ENCODE measurements at places on chromosomes 2 and 18.

DNA sequence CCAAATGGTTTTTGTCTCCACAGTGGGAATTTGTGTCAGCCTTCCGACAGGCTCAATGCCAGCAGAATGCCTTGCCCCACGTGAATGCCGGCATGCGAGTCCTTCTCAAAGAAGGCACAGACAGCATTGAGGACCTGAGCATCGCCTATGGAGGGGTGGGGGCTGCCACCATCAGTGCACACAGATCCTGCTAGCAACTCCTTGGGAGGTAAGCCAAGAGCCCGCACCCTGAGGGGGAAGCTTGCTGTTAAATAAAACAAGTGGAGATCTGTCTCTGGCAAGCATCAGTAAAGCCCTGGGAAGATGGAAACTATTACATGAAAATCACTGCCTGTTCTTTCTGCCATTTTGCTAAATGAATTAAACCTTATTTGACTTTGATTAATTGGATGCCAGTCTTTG, 67.5 kb upstream of the BZW1 start:
- DNase-seq: no peak

DNA sequence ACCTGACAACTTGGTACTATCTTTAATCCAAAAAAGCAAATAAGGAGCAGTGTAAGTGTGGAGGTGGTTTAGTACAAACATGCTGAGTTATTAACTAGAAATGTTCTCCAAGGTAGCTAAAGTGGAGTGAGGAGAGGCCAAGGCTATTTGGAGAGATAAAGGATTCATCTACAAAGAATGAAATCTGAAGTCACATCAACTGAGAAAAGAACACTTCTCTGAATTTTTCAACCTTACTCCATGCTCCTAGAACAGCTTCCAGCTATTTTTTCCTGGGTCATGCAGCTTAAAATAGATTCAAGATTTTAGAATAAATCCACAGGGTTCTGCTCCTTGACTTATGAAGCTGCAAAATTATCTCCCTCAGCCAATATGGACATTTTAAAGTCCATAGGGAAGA, 18.7 kb downstream of the IMMT start:
- DNase-seq: no peak

GRCh38 chr18:58584200-58585127, 44.4 kb downstream of the ALPK2 start:
- DNase-seq: no peak

DNA sequence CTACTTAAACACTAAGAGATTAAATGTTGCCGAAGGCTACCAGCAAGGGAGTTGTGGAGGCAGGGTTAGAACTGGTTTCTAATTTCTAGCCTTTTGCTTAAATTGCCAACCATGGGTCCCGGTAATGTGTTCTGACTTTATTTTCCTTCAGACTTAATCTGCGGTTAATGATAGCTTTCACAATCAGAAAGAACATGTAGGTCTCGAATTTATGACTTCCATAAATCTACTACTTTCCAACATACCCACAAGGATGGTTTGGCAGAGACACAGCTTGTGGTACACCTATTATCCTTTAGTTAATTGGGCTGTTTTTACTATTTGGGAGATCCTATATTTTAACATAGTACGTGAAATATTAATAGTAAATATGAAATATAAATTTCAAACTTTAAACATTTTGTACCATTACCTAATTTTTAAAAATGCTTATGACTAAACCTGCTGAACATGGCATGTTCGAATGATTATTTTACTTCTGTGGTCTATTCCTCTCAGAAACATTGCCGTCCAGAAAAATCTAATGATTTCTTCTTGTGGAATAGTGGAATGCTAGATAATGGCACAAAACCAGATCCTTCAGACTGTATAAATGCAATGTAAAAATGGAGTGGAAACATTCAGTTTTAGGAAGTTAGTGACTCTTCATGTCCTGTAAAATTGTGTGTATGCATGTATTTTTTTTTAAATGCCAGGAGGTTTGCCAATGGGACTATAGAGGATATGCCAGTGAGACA, 41.3 kb downstream of the PARD3B start:
- no peak for DNase-seq

- no peak for DNase-seq
Observed at GRCh38 chr18:2853926-2854664, 7.3 kb downstream of the EMILIN2 start.
